ENCODE measurements at places on chromosomes 1 and 21.
A peak's percentile ranks its signal among the peaks of the same experiment; 100 is the strongest.

GRCh38 chr1:45400049-45400448, 59.8 kb upstream of the MUTYH start:
- DNase-seq = no peak

DNA sequence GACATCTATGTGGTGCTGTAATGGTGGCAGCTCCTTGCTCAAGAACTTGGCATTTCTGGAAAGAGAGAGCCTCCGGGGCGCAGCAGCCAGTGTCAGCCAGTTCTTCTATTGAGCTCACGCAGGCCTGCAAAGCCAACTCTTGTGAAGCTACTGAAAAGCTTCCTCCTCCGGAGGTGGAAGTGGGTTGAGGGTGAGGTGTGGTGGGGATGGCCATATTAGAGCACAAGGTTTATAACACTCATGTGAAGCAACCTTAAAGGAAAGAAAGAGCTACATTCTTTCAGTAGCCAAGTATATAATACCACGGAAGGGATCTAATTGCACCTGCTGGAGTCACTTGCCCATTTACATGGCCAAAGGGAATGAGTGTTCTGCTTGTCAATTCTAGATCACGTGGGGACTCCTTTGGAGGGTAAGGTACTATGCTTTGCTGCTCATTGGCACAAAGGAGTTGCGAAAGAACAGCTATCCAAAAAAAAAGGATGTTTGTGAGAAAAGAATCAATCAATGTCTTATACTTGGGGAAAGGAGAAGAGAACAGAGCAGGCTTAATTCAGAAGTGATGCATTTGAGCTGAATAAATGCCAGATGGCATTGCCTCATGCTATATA, 18.3 kb upstream of the MAP10 start:
- DNase-seq = no peak

DNA sequence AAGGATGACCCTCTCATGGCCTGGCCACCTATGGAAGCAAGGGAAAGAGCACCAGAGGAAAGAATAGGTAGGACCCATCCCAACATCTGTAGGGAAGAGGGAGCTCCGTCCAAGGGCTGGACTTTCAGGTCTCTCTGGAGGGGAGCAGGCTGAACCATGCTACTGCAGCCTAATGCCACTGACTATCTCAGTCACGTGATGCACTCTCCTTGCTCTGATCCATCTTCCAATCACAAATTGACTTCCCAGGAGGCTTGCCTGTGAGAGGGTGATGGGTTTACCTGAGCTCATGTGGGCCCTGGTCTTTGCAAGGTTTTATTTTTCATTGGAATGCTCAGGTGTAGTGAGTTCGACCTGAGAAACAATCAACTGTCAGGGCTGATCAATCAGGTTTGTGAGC, 128.8 kb downstream of the CACNA1E start:
- DNase-seq = no peak

- DNase-seq = no peak
These were observed 90.2 kb downstream of the ESRRG start for GRCh38 chr1:216632980-216633379.

DNA sequence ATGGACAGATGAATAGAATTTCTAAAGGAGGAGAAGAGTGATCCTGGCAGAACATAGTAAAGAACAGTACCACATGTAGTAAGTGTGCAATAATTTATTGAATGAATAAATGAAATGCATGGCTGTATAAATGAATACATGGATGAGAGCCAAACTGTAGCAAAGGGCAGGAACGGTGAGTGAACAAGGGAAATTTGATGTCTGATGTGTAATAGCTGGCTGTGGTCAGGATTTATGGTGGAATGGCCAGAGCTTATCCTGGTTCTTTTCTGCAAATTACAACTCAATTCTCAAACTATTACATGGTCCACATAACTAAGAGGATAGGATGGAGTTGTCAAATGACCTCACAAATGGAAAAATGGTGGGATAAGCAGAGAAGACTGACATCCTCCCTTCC, 43.2 kb upstream of the ARHGAP29 start:
- no peak for DNase-seq

GRCh38 chr1:37424523-37424922, 49.9 kb upstream of the ZC3H12A start:
- no peak for DNase-seq

DNA sequence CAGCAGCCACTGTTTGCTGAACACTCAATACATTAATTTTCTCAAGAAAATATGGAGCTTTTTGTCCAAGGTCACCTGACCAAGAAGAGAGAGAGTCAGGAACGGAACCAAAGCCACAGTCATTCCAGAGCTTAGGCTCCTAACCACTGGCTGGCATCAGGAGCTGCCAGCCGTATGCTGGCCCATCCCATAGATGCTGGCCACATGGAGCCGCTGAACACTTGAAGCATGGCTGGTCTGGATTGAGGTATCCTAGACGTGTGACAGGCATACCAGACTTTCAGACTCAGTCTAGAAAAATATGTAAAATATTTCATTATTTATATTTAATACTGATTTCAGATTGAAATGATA, 458.7 kb downstream of the MATN1 start:
- DNase-seq = no peak

DNA sequence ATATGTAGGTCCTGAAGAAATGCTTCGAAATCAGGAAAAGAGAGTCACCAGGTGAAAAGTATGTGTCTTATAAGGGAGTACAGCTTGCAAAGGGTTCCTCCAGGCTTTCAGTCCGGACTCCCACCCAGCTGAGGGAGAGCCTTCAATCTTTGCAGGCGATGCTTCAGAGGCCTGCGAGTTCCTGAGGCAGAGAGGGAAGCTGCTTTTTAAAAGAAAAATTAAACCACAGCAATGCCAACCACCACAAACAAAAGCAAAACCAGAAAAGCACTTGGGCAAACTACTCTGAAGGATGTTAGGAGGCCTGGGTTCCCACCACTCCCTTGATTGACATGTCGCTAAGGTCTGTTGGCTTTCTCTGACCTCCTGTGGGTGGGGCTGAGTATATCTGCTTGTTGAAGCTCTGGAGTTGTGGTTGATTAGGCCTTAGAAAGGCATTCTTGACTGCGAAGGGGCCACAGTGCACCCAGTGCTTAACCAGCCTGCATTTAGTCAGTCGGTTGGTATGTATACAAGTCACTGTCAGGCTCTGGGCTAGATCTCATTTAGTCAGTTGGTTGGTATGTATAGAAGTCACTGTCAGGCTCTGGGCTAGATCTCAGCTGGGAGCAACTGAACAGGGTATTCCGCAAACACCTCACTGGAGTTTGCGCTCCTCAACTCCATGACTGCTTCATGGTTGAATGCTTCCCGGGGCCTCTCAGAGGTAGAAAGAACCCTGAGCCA, 1.2 kb downstream of the NIPAL3 start:
- peak; percentile 34 for DNase-seq

DNA sequence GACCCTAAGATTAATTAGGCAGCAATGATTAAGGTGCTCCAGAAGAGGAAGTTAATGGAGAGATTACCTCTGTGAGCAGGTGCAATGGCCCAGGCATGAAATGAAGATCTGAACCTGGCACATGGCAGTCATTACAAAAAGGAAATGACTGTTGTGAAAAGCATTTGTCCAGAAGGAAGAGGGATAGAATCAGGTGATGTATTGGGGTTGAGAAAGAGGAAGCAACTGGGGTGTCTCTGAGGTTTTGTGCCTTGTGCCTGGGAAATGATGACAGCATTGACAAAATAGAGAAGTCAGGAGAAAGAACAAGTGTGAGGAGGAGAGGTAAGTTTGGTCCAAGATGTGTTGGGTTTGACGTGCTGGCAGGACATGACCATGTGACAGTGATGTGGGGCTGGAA, 5.6 kb downstream of the CRCT1 start:
- DNase-seq = no peak

DNA sequence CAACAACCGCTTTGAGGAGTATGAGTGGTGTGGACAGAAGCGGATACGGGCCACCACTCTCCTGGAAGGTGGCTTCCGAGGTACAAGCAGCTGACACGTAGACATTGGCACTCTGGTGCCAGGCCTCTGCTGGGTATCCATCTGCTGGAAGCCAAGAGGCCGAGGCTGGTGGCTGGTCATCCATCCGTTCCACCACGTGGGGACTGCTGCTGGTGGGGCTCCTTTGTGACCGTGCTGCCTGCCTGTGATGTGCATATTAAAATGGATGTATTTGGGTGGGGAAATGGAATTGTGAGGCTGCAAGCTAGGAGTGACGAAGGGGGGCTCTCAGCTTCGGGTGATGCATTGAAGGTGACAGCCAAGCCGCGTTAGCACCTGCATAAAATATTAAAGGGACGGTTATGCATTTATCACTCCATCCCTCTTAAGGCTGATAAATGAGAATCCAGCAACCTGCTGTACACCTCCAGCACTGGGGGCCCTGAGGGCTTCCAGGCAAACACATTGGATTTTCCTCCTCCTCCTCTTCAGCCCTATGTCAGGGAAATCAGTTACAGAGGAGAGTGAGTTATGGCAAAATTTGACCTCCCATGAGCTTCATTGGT, 38.1 kb downstream of the TMEM53 start:
- no peak for DNase-seq

DNA sequence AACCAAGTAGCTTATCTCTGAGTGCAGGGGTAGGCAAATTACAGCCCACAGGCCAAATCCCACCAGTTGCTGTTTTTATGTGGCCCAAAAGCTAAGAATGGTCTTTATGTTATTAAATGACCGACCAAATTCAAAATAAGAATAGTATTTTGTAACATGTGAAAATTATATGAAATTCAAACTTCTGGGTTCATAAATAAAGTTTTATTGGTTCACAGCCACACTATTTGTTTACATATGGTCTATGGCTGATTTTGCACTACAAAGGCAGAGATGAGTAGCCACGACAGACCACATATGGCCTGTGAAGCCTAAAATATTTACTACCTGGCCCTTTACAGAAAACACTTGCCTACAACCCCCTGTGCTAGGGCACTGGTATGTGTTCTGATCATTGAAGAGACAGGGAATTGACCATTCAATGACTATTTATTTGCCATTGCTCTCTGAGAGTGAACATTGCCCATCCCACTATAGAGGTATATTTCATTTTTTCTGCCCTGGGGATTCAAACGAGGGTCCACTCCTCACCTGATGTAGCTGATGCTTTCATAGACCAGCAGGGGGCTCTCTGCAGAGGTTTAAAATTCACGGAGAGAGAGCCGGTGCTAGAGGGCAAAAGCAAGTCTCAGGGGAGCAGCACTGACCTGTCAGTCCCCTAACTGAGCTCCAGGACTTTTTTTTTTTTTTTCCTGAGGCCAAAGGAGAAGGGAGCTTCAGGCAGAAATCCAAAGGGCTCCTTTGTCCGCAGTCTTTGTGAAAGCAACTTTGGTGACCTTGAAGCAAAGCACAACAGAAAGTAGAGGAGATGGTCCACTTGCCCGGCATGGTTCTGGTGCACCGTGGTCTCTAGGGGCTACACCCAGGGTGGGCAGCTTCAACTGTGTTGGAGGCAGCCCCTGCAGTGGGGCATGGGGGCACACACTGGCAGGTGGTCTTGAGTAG, 7.3 kb upstream of the GNL2 start:
- DNase-seq = peak; percentile 14

- DNase-seq = no peak
These were observed 37.3 kb downstream of the AHDC1 start for GRCh38 chr1:27566462-27567145.

GRCh38 chr1:185050823-185051451, 5.6 kb downstream of the RNF2 start:
- no peak for DNase-seq

DNA sequence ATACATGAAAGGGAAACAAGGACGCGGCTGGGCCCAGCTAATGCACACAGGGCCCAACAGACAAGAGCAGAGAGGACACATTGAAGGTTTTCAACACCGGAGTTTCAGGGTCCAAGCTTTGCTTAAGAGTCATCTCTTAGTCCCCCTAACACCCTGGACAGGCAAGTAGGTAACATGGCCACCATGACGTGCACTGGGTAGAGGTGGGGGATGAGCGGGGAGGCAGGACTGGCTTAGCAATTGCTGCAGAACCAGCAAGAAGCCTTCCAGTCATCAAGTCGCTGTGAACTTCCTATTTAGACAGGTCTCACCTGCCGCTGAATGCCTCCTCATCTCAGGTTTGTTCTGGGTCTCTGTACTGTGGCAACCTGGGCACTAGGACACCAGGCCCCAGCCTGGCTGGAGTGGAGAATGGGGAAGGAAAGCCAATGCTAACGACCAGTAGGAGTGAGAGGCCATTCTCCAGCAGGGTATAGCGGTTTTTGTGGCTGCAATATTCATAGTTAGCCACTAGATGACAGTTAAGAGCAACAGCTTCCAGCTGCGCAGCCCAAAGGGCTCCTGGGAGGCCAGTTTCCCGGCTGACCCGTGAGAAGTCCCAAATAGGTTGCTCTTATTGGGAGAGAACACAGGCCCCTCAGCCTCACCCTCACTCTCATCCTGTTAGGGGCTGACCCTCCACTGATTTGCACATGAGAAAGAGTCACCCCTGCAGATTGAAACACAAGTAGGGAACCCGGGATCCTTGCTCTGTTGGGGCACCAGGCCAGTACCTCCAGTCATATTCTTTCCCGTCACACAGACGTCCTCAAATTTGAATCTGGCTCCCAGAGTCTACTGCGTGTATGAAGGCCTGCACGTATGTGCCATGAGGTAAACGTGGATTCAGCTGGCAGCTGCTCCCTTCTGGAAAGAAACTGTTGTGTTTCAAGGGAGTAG, 6.0 kb upstream of the PIGC start:
- peak; percentile 8 for DNase-seq

DNA sequence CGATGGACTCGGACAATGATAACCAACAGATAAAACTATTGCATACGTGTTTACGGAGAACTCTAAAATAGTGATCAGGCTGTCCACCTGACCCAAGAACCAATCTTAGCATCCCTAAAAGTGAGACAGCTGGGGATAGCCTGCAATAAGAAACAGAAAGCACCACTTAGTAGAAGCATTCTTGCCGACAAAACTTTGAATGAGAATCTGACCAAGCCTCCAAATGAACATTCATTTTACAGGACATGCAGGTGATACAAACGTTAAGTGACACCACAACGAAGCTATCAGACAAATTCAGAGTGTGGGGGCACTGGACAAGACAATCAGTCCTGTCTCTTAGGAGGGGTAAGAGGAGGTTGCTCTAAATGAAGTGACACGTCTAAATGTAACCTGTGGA, 1.2 kb downstream of the PSMG1 start:
- no peak for DNase-seq

DNA sequence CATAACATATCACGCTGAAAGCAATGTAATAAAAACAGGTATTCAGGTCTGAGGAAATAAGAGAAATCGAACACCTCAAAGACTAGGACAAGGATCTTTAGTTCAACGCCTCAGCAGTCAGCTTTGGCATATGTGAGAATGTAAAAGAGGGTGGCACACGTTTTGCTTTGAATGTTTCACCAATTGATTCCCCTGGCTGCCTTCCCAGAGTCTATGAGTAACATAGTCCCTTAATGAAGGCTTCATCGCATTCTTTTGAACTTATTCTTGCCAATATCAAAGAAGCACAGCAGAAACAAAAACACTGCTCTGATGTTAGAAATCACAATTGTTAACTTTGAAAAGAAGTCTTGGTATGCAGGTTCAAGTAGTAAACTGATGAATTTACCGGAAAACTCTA, 764.8 kb downstream of the ADGRL2 start:
- no peak for DNase-seq

GRCh38 chr1:168608796-168609715, 32.7 kb downstream of the XCL1 start:
- DNase-seq = no peak

- no peak for DNase-seq
These were observed 44.0 kb downstream of the ATP2B4 start for GRCh38 chr1:203670594-203670993.

GRCh38 chr1:26833432-26834405, 7.2 kb downstream of the ZDHHC18 start:
- DNase-seq = peak; percentile 83

- DNase-seq = no peak
These were observed 46.3 kb downstream of the XCL2 start for GRCh38 chr1:168497376-168497950.

GRCh38 chr1:201506557-201507359, at the start of gene CSRP1:
CSRP1 (minus strand) TSS chr1:201507123; CDS start chr1:201496303, 10,820 bp downstream.
- peak; percentile 75 for DNase-seq

- DNase-seq = no peak
These were observed 721 bp downstream of the LRRIQ3 start for GRCh38 chr1:74197255-74197654.
